ENCODE measurements at places on chromosomes 5 and 9.

DNA sequence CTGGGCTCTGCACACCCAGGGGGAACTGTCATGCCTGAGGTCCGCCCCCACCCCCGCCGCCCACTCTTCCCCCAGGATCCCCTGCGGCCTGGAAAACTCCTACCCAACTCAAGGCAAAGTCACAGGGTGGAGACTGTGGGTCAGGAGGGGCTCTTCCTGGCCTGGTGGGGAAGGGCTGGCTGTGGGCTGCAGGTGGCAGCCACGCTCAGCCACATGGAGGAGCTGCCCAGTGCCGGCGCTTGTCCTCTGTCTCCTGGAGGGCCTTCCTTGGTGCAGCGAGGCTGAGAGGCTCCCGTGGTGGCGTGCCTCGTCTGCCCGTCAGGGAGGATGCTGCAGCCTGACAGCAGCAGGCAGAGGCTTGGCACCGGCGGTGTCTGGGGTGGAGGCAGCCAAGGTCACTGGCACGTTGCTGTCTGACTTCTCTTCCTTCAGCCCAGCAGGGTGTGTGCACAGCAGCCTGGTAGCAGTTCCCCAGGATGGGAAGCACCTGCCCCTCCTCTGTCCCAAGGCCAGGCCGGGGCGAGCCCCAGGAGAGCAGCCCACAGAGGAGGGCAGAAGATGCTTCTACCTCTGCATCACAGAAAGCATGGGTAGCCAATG is 78.1 kb downstream of the ADAMTS2 start:
- DNase-seq, result no peak

DNA sequence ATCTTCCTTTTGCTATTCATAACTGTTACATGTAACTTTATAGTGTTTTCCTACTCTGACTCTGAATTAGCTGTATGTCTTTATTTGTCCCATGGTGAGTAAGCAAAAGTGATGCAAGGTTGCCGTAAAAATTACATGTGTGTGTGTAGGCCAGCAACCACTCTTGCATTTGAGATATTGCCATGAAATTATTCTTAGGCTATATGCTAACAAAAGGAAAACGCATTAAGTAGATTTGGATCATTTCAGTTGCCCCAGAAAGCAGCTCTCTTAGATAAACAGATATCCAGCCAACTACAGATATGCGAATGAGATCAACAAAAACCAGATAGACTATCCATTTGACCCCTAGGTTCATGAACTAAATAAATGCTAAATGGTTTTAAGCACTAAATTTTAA is 73.6 kb downstream of the CYLC2 start:
- no peak for DNase-seq

DNA sequence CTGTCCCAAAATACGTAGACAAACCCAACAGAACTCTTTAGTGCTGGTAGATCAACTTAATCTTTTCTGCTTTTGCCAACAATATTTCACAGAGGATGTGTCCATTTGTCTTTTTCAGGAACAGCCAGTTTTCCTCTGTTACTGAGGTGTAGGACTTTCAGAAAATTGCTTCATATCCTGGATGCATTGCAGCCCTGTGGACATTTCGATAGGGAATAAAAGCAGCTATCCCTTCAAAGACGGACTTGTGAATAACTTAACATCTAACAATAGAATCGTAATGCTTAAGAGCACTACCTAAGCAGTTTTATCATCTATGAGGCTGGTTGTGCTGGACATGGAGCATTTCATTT is 59.7 kb downstream of the PCSK1 start:
- DNase-seq, result no peak

DNA sequence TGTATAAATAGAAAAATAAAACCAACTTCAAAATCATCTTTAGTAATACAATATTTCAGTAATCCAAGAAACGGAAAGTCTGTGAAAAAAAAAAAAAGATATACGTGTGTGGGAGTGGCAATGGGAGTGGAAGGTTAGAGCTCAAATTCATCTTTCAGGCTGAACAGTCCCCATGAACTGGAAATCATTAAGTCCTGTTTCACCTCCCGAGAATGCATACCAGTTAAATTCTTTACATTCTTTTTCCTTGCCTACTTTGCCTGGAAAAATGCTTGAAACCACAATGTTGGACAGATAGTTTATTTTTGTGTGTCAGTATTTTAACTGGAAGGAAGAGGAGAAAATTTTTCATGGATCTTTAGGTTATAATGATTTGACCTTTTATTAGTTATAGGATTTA is 166.8 kb downstream of the MUSK start:
- no peak for DNase-seq

- DNase-seq, result no peak
Measured at GRCh38 chr5:80302636-80303035, 17.2 kb upstream of the SPZ1 start.

DNA sequence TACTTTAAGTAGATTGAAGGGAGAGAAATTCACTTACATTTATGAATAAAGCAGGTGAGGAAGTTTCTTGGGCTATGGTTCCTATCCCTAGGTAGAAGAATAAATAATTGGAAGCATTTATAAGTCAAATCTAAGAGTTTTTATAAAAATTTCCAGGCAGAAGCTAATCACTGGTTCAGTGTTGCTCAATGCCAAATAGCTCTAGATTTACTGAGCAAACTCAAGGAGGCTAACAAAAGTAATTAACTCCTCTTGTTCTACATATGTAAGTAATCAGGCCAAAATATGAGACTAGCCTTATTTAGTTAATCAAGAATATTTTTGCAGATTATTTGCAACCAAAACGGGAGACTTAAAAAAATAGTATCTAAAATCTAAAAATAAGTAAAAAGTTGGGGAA is 472.3 kb downstream of the PLK2 start:
- DNase-seq, result no peak

- DNase-seq, result no peak
Measured at GRCh38 chr5:158884827-158885518, 214.7 kb downstream of the EBF1 start.

GRCh38 chr9:6096821-6097220 is 81.4 kb upstream of the RANBP6 start:
- DNase-seq, result no peak

GRCh38 chr5:3217771-3218495 is 377.7 kb upstream of the IRX1 start:
- DNase-seq, result no peak

GRCh38 chr5:58259685-58260152 is 200.2 kb downstream of the PLK2 start:
- no peak for DNase-seq

DNA sequence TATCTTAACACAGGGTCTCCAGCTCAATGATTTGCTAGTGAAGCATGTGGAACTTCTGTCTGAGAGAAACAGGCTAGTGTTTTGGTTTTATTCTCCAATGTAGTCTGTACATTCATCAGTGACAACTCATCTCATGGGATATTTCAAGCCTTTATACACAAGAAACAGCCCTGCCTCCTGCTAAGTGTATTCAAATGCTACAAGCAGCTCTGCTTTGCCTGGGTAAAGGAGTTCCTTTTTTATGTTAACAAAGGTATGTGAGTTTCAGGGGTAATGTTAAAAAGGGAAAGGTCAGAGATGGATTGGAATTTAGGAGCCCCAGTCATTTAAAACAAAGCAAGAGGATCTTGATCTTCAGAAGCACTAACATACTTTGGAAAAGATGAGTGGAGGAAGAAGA is 498.7 kb downstream of the ISL1 start:
- DNase-seq, result no peak

DNA sequence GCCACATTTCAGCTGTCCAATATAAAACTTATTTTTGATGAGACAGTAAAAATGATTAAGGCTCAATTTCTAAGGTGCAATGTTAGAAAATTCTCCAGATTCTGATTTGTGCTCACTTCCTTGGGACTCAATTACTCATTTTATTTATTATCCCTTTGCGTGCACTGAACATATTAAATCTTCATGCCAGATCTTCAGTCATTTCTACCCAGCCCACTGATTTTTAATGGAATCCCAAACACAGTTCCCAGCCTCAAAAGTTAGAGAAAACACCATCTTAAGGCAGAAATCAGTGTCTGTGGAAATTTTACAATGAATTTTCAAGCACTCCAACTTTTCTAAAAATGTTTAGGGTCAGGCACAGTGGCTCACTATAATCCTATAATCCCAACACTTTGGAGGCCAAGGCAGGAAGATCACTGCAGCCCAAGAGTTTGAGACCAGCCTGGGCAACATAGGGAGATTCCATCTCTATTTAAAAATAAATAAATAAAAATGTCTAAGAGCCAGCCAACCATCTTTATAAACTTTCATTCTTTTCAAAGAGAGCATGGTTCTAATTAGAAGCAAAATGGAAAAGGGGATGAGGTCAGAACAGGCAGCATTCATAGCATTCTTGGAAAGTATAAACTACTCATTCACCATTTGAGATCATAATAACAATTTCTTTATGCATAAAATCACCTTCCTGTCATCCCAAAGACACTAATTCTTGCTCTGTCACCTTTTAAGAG is 53.7 kb downstream of the TLE1 start:
- no peak for DNase-seq

- no peak for DNase-seq
Measured at GRCh38 chr5:74155501-74155900, 485.0 kb downstream of the ENC1 start.
